GM12892 (cell line): ENCODE measurements at places on chromosomes 7 and 10.

GRCh38 chr7:136502162-136502561, 366.3 kb upstream of the CHRM2 start:
- no peak for DNase-seq

- no peak for DNase-seq
These were observed 909.4 kb downstream of the GRID1 start for GRCh38 chr10:85457191-85457590.

DNA sequence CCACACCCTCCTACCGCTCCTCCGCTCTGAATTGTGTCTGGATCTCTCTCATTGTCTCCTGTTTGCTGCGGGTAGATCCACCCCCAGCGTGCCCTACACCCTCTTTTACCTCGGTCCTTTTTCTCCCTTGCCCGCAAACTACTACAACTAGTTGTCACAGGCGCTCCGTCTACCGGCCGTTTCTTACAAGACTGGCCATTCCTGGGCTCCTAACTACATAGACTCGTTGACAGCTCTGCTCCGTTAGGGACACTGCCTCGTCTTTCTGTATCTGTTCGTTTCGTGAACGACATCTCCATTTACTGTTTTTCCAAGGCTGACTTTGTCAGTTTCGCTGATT, 786 bp downstream of the TAF3 start:
- DNase-seq: peak; percentile 10

- DNase-seq: no peak
These were observed 55.1 kb upstream of the PPIF start for GRCh38 chr10:79292026-79292766.

DNA sequence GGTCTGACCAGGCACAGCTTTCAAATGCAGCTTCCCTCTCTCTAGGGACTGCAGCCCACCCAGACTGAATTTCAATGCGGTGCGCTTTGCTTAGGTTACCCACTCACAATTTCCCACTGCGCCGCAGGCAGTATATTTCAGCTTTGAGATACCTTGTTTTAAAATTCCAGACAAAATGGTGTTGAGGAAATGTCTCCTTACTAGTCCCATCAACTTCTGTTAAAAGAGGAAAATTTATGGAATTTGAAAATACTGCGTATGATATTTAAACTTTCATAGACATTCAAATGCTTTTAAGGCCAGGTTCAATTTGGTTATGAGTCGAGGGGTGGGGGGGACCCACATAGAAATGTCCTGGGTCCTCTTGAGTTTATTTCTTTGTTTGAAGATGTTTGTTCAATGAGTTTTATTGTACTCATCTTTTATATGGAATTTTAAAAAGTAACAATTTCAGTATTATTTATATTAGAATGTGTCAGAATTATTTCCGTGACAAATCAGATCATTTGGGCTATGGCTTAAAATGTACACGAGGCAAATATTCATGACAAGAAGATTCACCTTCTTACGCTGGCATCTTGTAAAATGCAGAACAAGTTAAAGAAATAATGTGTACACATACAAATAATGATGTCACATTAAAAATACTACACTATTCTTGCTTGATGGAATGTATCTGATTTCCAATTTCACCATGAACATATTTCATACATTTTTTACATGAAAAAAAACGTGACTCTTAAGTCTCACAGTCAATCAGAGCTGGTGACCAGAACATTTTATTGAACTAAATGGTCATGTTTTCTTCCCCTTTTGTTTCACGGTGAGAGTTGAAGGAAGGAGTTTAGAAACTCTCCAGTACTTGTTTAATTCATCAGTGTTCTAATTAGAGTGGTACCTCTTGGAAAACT, 1.3 kb downstream of the IKZF1 start:
- no peak for DNase-seq

- DNase-seq: no peak
These were observed 102.9 kb upstream of the ETV1 start for GRCh38 chr7:14092331-14092730.

GRCh38 chr7:128387216-128388144, 22.3 kb downstream of the IMPDH1 start:
- peak; percentile 92 for DNase-seq

DNA sequence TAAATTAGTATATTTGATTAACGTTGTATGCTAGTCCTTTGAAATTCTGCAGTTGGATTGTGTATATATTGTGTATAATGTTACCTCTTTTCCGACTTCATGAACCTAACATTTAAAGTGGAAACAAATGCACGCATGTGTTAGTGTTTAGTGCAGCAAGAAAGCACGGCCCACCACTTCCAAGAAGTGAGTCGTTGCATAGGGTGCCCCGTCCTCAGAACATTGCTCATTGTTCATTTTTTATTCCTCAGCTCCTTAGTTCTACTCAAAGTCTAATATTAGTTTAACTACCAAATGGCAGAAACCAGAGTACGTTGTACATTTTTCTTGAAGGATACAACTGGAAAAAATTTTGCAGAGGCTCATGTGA, 407.6 kb downstream of the AUTS2 start:
- no peak for DNase-seq

DNA sequence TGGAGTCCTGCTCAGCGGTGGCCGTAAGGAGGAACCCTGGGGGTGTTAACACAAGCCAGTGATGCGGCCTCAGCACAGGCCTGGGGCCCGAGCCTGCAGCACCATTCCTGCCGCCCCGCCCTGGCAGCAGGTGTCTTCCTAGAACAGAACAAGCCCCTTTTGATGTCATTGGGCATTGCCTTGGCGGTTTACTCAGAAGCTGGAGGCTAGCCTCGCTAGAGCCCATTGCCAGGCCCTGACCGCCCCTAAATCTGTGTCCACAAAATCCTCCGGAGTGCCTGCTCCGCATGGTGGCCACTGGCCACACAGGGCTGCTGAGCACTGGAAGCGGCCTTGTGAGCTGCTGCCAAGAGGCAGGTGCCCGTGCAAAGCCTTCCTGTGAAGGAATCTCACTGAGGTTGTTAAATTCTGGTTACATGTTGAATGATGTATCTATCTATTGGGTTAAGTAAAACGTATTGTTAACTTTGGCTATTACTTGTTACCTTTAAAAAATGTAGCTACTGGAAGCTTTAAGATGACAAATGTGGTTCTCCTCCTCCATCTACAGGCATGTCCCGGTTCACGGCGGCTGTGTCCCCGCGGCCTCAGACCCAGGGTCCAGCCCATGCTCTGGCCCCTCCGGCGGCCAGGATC, 1.2 kb upstream of the INPP5A start:
- no peak for DNase-seq
